ENCODE measurements at places on chromosomes 7 and 10.

- DNase-seq: no peak
- no peaks in the 10 kb centered on the region for H3K36me3 ChIP-seq
- no peak overlapping the region for H3K4me3 ChIP-seq
- no peak overlapping the region for H3K27ac ChIP-seq
- no peaks in the 10 kb centered on the region for H3K27me3 ChIP-seq
Measured at GRCh38 chr10:131638880-131639278, 261.9 kb upstream of the PPP2R2D start.

DNA sequence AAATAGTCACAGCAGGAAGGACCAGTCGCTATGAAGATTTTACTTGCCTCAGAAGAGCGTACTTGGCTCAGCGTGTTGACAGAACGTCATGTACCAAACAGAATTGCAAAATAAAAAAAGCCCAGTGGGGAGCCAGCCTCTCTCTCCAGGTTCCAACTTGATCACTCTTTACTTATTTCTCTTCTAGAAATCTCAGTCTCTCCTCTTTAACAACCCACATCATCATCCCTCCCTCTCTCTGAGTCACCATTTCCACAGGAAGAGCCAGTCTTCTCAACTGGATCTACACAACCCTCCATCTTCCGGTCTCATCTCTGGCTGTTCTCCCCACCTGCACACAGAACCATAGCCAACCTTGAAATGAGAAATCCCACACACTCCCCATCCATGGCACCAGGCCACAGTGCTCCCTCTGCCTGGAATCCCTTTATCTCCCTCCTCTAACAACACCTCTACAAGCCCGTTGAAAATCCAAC, 718.3 kb downstream of the GRID1 start:
- H3K36me3 ChIP-seq: no peaks in the 10 kb centered on the region
- peaks cover 40% of the 10 kb centered on the region for H3K4me1 ChIP-seq
- H3K27me3 ChIP-seq: no peaks in the 10 kb centered on the region

DNA sequence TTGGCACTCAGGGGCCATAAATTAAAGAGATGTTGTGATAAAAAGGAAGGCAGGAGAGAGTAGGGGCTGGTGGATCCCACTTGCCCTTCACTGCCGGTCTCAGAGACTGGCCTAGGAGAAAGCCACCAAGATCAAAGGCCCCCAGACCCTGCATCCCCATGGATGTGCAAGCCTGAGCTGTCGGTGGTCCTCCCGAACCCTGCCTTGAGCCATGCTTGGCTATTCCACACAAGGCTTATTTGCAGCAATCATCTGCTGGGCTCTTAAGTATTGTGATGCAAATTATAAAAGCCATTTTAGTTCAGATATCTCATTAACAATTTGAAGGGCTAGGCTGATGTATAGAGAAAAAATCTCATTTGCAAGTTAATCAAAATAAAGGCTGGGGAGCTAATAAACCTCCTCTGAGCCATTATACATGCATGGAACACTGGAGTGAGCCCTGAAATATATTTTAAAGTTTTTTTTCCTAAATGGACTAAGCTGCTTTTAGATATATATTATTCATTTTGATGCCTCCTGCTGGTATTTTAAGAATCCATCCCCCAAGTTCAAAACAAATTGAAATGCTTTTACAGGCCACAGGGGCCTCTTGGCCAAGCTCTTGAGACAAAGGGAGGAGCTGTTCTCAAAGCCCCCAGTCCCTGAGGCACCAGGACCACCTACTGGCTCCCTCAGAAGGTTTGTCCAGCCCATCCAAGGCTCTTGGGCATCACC, 28.1 kb downstream of the OAT start:
- peak; percentile 14 for DNase-seq
- no peaks in the 10 kb centered on the region for H3K27me3 ChIP-seq
- no peaks in the 10 kb centered on the region for H3K36me3 ChIP-seq
- no peak overlapping the region for H3K27ac ChIP-seq

- DNase-seq: peak; percentile 10
- no peak overlapping the region for H3K4me3 ChIP-seq
- H3K4me1 ChIP-seq: no peaks in the 10 kb centered on the region
- H3K36me3 ChIP-seq: no peaks in the 10 kb centered on the region
Measured at GRCh38 chr10:19713800-19714525, 102.3 kb upstream of the PLXDC2 start.

GRCh38 chr7:66409493-66409892, 204.4 kb downstream of the TPST1 start:
- H3K4me1 ChIP-seq: no peaks in the 10 kb centered on the region
- peak overlapping the region; percentile 43 for H3K27ac ChIP-seq
- H3K36me3 ChIP-seq: no peaks in the 10 kb centered on the region
- no peaks in the 10 kb centered on the region for H3K27me3 ChIP-seq
- DNase-seq: peak; percentile 52

DNA sequence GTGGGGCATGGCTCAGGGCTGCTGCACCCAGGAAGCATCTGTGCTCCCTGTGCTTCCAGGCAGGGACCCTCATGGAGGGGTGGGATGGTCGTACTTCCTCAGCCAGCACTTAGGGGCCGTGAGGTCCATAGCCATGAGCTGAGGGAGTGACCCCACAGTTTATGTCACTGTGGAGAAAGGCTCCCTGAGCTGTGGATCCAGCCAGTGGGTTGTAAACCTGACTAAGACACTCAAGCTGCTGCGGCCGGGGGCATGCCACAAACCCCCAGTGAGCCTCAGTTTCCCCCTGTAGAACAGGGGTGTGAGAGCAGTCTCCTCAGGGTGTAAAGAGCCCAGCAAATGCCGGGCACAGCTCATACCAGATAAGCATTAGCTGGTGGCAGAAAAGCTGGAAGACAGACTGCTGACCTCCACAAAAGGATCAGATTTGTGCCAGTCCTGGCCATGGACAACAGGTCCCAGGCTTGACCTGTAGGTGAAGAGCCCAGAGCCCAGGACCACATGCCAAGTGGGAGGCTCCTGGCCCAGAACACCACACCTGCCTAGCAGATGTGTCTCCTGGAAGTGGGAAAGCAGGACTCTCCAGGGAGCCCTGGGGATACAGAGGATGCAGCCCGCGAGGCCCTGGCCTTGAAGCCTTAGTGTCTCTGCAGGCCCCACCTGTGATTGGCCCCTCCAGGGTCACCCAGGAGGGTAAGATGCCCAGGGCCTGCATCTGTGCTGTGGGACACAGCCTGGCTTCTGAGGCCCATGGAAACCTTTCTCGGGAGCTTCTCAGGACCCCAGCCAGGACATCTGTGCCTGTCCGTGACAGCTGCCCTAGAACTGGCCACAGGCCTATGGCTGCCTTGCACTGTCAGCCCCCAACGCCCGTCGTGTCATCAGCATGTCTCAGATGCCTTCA, 78.1 kb upstream of the RET start:
- DNase-seq: peak; percentile 1
- no peaks in the 10 kb centered on the region for H3K4me1 ChIP-seq
- H3K36me3 ChIP-seq: no peaks in the 10 kb centered on the region
- no peak overlapping the region for H3K27ac ChIP-seq
- 0 out of 2 replicates have a peak, but pooled peaks cover 1% of the 10 kb centered on the region for H3K27me3 ChIP-seq

DNA sequence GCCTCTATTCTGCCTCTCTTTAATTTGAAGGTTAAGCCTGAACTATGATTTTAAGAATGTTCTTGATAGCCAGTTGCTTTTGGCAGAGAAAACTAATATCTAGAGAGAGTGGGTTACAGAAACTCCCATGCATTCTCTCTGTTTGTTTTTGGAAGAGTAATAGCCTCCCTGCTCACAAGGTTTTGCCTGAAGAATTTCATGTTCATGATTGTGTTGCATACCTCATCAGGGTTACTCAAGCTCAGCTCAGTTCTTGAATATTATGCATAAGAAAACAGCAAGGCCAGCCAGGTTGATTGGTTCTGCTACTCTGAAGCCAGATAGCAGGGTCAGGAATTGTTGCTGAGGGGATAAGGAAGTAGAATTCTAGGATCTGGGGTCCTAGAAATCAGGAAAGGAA, 137.4 kb downstream of the MDFIC start:
- DNase-seq: no peak
- no peak overlapping the region for H3K27ac ChIP-seq
- no peaks in the 10 kb centered on the region for H3K4me1 ChIP-seq

GRCh38 chr10:58771863-58772262, 259.2 kb downstream of the BICC1 start:
- H3K4me1 ChIP-seq: peaks cover 16% of the 10 kb centered on the region
- no peak for DNase-seq
- no peaks in the 10 kb centered on the region for H3K36me3 ChIP-seq
- no peaks in the 10 kb centered on the region for H3K27me3 ChIP-seq
- H3K4me3 ChIP-seq: no peak overlapping the region

- no peaks in the 10 kb centered on the region for H3K4me1 ChIP-seq
- DNase-seq: no peak
- H3K4me3 ChIP-seq: no peak overlapping the region
- no peaks in the 10 kb centered on the region for H3K36me3 ChIP-seq
- no peak overlapping the region for H3K27ac ChIP-seq
- no peaks in the 10 kb centered on the region for H3K27me3 ChIP-seq
Measured at GRCh38 chr7:140594131-140594691, 46.4 kb downstream of the DENND2A start.

- no peaks in the 10 kb centered on the region for H3K27me3 ChIP-seq
- no peaks in the 10 kb centered on the region for H3K4me1 ChIP-seq
- no peak for DNase-seq
- H3K36me3 ChIP-seq: no peaks in the 10 kb centered on the region
- H3K4me3 ChIP-seq: no peak overlapping the region
Measured at GRCh38 chr7:46296526-46296925, 375.5 kb upstream of the IGFBP3 start.

DNA sequence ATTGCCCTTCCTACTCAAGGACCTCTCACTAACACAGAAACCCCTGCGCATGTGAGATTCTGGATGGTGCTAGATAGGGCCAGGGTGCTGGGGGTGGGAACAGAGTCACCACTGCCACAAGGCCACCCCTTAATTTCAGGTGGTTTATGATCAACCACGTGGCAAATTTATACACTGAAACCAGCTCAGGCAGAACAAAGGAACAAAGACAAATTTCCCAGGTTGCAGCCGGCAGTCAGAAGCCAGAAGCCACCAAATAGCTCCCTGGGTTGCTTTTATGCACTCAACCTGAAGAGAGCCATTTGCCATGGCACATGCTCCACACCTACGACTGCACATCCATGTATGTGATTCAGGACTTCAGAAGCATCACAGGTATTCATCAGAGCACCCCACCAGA, 2.5 kb downstream of the VOPP1 start:
- no peaks in the 10 kb centered on the region for H3K27me3 ChIP-seq
- H3K4me1 ChIP-seq: no peaks in the 10 kb centered on the region
- H3K36me3 ChIP-seq: no peaks in the 10 kb centered on the region
- no peak for DNase-seq
- H3K27ac ChIP-seq: no peak overlapping the region

- H3K27ac ChIP-seq: no peak overlapping the region
- no peak for DNase-seq
- no peaks in the 10 kb centered on the region for H3K36me3 ChIP-seq
- no peaks in the 10 kb centered on the region for H3K27me3 ChIP-seq
- no peak overlapping the region for H3K4me3 ChIP-seq
- H3K4me1 ChIP-seq: peaks cover 4% of the 10 kb centered on the region
Measured at GRCh38 chr10:127919418-127920271, 12.7 kb downstream of the PTPRE start.

DNA sequence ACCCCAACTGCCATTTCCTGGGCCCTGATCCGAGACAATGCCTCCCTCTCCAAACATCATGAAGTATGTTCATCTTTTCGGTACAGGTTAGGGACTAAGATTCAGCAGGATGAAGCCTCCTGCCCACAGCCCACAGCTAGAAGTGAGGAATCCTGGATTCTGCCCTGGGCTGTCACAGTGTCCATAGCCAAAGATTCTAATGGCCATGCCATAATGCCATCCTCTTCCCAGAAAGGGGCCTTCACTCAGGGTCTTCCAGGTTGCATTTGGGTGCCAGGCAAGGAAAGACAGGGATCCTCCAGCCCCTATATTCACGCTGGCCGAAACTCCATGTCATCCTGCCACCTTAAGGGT, 15.7 kb upstream of the ZMIZ1 start:
- H3K27me3 ChIP-seq: no peaks in the 10 kb centered on the region
- DNase-seq: no peak
- no peak overlapping the region for H3K4me3 ChIP-seq
- H3K36me3 ChIP-seq: no peaks in the 10 kb centered on the region
- H3K4me1 ChIP-seq: peaks cover 64% of the 10 kb centered on the region

GRCh38 chr10:67107670-67108069, 181.8 kb downstream of the LRRTM3 start:
- H3K27ac ChIP-seq: no peak overlapping the region
- no peak overlapping the region for H3K4me3 ChIP-seq
- DNase-seq: no peak
- no peaks in the 10 kb centered on the region for H3K27me3 ChIP-seq

DNA sequence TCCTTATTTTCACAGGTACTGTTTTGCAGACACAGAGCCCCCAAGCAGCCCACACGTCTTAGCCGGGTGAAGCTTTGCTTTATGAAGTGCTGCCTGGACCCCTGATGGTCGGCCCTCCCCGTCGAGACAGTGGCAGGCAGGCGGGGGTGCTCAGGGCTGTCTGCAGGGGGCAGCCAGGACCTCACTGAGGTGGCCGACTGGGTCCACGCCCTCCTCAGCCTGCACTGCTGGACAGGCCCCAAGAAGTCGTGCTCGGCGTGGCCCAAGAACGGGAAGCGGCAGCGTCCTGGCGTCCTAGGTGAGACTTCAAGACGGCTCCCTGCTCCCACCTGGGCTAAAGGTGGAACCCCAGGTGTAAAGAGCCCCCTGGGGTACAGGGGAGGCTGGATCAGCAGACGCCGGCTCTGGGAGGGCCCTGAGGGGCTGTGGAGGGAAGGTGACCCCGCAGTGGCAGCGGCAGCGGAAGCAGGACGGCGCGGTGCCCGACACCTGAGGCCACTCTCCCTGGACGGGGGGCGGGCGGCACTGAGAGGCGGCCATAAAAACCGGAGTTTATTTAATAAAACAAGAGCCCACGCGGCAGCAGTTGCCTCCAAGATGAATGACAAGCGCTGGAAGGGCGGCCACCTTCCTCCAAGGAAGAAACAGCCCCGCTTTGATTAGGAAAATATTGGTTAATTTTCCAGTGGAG, 179.4 kb downstream of the ELFN1 start:
- no peak overlapping the region for H3K4me3 ChIP-seq
- no peaks in the 10 kb centered on the region for H3K27me3 ChIP-seq
- H3K27ac ChIP-seq: no peak overlapping the region
- no peak for DNase-seq
- H3K4me1 ChIP-seq: no peaks in the 10 kb centered on the region

- H3K27ac ChIP-seq: no peak overlapping the region
- H3K36me3 ChIP-seq: no peaks in the 10 kb centered on the region
- DNase-seq: no peak
Measured at GRCh38 chr7:95472581-95473161, 13.1 kb upstream of the ASB4 start.
